ENCODE measurements at places on chromosomes 2 and 18. TPM values are rescaled to one million over a fixed set of nuclear protein-coding genes. Genes with fewer than 3 reads are reported as not detected.

GRHL1 gene
- 9.7 TPM for total RNA-seq

ACTG2 gene
- 10.0 TPM for total RNA-seq

C2orf78 gene
- total RNA-seq, result not detected

SERPINE2 gene
- total RNA-seq, result 48.6 TPM

DNA sequence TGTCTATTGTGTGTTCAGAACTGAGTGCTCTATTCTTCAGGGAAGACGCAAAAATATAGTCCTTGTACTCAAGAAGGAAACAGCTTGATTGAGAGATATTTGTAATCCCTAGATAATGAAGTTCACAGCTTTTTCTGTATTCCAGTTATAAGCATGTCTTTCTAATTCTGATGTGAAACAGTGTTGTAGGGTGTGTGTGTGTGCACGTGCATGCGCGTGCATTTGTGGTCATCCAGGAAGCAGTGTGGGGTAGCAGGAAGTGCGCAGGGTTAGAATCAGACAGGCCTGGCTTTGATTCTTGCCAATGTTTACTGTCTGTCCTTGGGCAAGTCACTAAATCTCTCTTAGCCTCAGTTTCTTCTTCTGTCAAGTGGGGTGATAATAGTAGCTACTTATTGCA is 87.9 kb downstream of the NPAS2 start:
- DNase-seq, result no peak

GRCh38 chr2:227864161-227864756 is 7.2 kb upstream of the DAW1 start:
- no peak for DNase-seq

DNA sequence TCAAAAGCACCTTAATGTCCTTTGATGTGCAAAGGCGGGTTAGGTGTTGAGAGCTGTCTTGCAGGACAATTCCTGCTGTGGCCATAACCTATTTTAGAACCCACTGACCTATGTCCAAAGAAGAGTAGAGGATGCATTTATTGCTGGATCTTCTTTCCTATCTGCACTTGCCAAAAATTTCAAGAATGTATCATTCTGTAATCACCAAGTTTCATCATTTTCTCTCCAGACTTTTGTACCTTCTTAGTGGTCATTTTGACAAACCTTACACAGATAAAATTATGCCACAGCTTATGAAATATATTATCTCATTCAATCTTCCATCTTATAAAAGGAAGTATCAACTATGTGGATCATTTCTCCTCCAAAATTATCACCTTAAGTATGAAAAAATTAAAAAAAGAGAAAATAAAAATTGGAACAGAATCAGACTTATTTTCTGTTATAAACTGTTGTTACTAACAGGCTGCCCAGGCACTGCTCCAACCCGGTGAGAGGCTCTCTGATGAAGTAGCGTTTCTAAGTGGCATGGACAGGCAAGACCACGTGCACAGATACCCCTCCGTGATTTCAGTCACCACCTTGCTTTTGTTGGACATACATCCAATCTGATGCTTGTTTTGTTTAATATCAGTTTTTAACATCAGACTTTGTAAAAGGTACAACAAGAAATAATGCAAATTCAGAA is 559.9 kb upstream of the ID2 start:
- DNase-seq, result no peak

DNA sequence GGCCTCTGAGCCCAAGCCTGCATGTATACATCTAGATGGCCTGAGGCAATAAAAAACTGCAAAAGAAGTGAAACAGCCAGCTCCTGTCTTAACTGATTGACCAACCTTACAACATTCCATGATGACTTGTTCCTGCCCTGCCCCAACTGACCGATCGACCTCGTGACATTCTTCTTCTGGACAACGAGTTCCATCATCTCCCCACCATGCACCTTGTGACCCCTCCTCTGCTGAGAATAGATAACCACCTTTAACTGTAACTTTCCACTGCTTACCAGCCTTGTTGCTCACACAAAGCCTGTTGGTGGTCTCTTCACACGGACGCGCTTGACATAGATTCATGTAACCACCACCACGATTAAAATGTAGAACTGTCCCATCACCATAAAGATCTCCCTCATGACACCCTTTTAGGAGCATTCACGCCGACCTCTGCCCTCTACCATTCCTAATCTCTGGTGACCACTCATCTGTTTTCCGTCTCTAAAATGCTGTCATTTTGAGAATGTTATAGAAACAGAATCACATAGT is 120.1 kb upstream of the REV1 start:
- no peak for DNase-seq

GRCh38 chr2:38581193-38582147 is 21.3 kb downstream of the HNRNPLL start:
- DNase-seq, result no peak

DNA sequence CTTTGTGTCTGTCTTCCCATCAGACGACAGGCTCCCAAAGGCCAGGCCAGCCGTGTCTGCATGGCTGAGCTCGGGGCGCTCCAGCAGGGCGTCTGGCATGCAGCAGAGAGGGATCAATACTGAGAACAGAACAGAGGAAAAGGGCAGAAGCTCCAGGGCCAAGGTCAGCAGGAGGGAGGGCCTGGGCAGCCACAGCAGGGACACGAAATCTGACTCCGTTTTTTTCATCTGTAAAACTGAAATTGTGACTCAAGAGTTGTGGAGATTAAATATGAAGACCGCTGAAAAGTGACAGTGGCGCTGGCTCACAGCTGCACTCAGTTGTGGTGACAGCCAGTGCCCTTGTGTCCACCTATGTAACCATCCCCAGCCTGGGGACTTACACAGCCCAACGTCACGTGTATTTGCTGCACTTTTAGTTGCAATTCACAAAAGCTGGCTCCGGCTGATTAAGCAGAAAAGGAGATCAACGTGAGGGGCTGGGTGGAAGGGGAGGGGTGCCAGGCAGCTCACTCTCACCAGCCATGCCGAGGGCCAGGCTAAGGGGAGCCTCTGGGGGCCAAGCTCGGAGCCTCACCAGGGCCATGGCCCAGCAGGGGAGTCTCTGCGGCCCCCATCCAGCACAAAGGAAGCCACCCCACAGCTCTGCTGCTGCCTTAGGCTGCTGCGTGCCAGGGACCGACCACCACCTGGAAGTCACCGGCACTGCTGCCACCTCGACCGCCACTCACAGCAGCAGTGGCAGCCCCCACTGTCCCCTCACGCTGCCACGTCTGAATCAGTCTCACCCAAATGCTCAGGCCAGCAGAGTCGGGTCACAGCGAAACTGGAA is 74.7 kb downstream of the EIPR1 start:
- DNase-seq, result no peak

DNA sequence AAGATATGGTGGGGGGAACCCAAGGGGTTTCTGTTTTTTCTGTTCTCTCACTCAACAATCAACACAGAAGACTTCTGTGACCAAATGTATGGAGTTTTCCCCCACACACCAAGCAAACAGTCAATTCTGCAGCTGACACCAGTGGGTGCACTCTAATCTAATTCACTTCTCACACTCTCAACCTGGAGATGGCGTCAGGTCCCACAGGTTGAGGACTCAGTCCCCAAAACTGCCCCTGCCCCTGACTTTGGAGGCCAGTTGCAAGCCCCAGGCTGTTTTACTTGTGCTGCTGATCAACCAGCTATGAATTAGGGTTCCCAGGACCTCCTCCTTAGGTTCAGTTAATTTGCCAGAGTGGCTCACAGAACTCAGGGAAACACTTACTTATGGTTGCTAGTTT is 6.2 kb downstream of the RNU2-63P start:
- no peak for DNase-seq

DNA sequence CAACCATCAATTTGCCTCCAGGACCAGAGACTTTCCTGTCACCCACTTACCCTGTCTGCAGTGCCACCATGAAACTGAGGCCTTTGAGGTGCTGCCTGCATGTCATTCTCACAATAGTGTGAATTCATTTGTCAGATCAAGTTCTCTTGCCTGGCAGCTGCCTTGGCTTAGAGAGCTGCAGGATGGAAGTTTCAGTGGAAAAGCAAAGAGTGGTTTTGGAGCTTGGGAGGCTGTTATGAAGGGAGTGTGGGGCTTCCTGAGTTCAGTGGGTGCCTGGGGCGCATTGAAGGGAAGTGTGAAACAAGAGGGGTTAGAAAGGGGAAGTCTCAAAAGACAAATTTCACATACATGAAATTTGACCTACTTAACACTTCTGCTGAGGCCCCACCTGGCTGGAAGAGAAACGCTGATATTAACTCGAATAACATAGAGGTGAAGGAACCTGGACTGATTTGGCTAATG is 7.9 kb upstream of the LBH start:
- no peak for DNase-seq

DNA sequence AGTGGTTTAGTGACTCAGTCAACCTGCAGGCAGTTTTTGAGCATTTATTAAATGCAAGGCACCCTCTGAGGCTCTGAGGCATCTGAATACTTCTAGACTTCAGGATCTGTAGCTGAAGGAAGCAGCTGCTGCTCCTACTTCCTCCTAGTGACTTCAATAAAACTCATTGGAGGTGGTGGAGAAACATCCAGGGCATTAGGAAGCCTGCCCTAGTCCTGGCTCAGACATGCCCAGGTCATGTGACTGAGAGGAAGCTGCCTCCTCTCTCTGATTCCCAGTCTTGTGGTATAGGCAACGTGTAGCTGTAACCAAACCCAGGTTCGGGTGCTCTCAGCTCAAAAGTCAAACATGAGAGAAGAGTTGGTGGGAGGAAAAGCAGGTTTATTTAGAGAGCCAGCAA is 287.2 kb upstream of the GYPC start:
- no peak for DNase-seq

GRCh38 chr18:45723567-45724355 is at the start of gene SLC14A1:
SLC14A1 (plus strand) TSS chr18:45724181; CDS start chr18:45730321, 6,140 bp downstream.
- DNase-seq, result no peak

All from mesothelial cell of epicardium (in vitro differentiated cells).